Skeletal muscle tissue (tissue), 5 donors: ENCODE measurements at places on chromosomes 6 and 20. TPM values are rescaled to one million over a fixed set of nuclear protein-coding genes. Genes with fewer than 3 reads are reported as not detected.

Gene ZSCAN23
- total RNA-seq: 4.7 TPM

Gene CD93
- 76.7 TPM for total RNA-seq

Gene TRIM40
- total RNA-seq: not detected

Gene ELOVL4
- 2.1 TPM for total RNA-seq

Gene BANF2
- not detected for total RNA-seq

Gene TINAG
- total RNA-seq: 0.52 TPM

Gene RNF39
- not detected for total RNA-seq

Gene BEND6
- total RNA-seq: not detected

Gene EMILIN3
- total RNA-seq: 23.5 TPM
